ENCODE measurements at places on chromosomes 3 and 15.

GRCh38 chr3:14431917-14432834, 29.8 kb downstream of the SLC6A6 start:
- DNase-seq, result peak; percentile 90

GRCh38 chr3:69441732-69442131, 55.8 kb upstream of the FRMD4B start:
- DNase-seq, result no peak

GRCh38 chr3:120350401-120350941, 1.3 kb upstream of the LRRC58 start:
- DNase-seq, result no peak

DNA sequence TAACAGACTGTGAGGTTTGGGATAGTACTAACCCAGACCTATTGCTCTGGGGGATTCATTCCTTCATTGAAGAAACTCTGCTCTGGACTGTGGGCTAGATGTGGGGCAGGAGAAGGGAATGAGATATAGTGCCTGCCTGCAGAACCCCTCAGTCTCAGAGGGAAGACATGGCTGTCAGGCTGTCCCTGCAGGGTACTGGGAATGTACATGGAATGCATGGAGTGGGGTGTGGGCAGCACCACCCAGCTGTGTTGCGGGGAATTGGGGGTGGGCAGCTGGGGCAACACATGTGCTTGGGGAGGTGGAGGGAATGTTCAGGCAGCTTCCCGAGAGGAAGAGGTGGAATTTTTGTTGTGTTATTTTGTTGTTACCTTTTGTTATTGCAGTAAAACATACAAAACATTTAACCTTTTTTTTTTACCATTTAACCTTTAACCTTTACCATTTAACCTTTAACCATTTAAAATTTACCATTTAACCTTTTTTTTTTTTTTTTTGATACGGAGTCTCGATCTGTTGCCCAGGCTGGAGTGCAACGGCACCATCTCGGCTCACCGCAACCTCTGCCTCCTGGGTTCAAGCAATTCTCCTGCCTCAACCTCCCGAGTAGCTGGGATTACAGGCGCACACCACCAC, 7.3 kb downstream of the PAQR5 start:
- DNase-seq, result no peak

GRCh38 chr3:8985411-8985831, 22.1 kb upstream of the RAD18 start:
- no peak for DNase-seq

GRCh38 chr3:152054315-152054714, 180.9 kb downstream of the SUCNR1 start:
- DNase-seq, result peak; percentile 11

GRCh38 chr15:88649753-88650551, 11.1 kb downstream of the ISG20 start:
- DNase-seq, result no peak

DNA sequence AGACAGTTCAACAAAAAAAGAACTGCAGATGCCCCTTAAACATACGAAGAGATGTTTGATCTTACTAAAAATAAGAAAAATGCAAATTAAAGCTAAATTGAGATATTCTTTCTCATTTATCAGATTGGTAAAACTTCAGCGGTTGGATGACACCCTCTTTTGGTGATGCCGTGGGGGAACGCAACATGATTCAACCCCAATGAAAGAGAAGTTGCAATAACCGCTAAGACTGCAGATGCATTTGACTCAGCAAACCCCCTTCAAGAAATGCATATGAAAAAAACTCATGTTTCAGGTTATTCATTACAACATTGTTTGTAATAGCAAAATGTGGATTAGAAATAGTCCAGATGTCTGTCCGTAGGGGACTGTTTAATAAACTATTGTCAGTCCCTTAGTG, 3.6 kb downstream of the KLHL6 start:
- no peak for DNase-seq

DNA sequence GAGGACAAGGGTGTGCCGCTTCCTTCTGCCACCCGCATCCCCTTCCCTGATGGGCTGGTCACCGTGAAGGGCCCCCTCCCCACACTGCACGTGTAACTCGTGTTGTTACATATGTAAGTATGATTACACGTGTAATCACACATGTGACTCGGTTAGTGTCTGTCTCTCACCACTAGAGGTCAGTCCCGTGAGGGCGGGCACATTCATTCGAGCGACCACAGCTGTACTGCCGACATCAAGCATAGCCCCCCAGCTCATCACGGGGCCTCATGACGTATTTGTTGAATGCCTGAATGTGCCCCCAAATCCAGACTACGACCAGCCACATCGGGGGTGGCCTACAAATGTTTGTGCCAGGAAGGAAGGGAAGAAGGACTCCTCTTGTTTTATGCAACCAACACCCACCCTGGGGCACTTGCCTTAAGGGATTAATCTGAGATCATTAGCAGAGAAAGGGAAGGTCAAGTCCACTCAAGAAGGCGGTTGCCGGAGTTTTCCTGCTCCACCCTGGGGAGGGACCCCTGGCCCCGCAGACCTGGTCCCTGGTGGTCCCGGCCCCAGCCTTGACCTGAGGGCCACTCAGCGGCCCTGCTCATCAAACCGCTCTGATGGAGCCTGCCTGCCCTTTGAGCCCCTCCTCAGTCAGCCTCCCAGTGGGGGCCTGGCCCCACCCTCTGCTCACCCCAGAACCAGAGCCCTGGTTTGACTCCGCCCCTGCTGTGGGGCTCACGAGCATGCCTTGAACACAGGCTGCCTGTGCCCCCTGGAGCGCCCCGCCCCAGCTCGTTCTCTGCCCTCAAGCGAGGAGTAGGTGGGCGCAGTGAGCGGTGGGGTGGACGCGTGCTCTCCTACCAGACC, 52.8 kb downstream of the RGMA start:
- peak; percentile 84 for DNase-seq

DNA sequence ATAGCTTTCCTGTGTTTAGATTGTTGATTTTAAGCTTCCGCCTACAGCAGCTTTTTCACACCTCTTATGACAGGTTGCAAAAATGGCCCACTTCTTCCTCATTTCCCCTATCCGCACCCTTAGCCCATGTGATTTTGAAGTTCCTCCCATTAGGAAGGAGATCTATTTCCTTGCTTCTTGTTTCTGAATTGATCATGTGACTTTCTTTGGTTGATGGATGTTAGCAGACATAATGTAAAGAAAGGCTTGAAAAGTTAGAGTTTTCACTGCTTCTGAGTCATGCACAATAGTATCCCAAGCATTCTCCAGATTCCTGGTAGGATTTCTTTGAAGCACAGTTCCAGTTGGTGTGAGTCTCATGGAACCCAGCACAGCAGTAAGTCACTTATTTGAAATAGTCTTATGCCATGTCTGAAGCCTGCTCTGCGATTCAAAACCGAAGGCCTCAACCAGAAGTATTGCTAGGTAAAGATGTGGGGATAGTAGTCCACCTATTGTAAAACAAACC, 76.6 kb downstream of the EDEM1 start:
- no peak for DNase-seq

DNA sequence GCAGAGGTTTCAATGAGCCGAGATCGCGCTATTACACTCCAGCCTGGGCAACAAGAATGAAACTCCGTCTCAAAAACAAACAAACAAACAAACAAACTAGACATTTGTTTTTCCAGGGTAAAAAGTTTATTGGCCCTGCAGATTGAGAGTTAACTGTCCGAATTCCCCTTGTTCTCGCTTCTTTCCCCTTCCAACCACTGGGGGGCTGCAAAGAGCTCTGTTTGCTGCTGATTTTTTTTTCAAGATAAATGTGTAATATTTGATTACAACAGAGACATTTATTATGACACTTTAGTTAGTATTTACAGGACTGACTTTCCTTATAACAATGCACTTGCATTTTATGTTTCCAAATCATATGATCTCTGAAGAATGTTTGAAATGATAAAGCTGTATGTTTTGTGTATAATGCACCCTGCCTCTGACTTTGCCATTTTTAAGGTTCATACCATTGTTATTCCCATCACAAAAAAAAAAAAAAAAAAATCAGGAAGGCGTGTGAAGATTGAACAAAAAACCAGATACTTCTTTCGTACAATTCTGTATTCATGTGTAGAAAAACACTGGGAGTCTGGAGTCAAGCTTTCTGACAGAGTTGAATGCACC, 2.8 kb downstream of the CLSTN2 start:
- DNase-seq, result peak; percentile 61

- no peak for DNase-seq
Measured at GRCh38 chr3:43286841-43287499, 630 bp downstream of the SNRK start.

DNA sequence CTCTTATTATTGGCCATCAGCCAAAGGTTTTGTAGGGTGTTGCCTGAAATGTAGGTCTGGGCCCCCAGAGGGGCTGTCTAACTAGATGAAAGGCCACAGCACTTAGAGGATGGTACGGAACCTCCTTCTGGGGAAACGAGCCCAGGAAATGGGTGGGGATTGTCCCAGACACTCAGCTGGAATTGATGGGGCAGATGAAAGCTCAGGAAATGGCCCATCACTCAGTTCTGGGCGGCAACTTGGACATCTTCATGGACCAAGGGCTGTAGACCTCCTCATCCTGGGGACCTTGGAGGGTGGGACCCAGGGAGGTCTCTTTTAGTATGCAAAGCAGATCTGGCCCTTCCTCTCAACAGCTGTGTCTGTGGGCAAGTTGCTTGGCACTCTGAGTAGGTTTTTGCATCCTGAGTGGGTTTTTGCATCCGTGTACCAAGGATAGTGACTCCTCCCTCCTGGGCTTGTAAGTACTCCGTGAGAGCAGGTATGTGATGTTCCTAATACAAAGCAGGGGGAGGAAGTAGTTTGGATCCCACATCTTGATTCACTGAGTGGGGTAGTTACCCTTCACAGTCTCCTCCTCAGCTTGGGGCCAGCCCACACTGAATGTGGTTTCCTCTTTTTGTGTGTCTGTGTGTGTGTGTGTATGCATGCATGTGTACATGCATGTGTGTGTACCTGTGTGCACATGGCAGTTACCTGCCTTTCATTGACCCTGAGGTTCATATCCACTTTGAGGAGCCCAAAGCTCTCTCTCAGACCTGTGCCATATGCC, 292.0 kb downstream of the RPLP1 start:
- DNase-seq, result no peak

GRCh38 chr3:192827208-192827607, 90.4 kb downstream of the MB21D2 start:
- no peak for DNase-seq

DNA sequence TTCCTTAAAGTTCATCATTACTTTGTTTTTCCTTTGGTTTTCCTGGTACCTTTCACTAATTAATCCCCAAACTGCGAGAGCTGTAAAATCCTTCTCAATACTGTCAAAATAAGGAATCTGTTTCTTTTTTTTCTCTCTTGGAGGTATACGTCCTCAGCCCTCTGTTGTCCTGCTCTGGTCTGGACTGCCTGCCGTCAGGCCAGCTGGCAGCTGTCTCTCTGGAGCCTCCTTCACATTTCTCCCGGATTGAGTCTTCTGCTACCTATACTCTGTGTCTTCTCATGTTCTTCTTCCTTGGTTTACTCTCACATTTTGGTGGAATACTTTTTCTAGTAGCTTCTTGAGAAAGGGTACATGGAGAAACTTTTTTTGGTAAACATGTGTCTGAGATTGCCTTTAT, 13.8 kb downstream of the TATDN2 start:
- DNase-seq, result no peak

GRCh38 chr3:127212231-127212630, 19.3 kb downstream of the PRR23E start:
- DNase-seq, result no peak

DNA sequence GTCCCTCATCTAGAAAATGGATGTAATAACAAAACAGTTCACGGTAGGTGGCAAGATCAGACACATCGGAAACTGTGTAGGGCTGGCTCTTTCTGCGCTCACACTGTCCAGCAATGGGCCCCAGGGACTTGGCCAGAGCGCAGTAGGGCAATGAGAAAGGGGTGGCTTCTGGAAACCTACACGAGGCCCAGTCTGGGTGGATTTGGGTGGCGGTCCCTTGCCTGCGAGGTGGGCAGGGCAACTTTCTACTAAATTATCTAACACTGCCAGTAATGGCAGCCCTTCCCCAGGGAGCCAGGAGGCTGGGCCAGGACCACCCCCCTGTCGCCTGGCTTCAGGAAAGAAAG, 2.1 kb upstream of the TNK2 start:
- no peak for DNase-seq

- DNase-seq, result no peak
Measured at GRCh38 chr3:183082355-183082915, 16.9 kb downstream of the MCCC1 start.

DNA sequence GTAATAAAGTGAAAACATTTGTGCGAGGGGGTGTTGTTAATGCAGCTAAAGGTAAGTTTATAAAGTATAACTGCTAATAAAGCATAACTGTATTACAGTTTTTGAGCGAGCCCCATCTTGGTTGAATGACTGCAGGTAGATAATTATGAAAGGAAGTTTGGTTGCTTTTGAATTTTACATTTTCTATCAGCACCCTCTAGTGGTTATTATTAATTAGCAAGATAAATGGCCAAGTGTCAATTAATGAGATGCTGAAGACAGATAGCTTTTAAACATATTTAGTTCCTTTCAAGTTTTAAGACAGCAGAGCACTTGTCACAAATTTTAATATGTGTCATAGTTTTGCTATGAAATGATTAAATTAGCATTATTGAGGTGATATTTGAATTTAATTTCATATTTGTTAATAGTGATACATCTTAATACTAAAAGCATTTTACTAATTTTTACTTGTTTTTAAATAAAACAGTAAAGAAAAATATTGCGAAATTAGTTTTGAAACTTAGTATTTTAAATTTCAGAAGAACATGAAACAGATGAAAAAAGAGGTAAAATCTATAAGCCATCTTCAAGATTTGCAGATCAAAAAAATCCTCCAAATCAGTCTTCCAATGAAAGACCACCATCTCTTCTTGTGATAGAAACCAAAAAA, 15.1 kb downstream of the U2SURP start:
- no peak for DNase-seq

DNA sequence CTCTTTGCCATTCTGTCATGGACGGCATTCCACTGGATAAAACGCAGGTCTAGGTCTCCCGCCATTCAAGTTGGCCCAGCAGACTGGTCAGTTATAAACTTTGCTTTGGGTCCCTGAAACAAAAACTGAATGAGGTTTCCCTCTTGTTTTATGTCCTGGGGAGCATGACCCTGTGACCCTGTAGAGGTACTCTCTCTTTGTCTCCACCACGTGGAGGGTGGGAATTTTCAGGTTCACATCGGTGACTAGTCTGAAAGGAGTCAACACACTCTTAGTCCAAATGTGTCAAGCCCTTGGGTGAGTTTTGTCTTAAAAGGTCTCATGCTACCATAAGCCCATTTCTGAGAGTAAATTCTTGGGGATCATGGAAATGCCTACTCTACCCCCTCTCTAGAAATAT, 139.9 kb downstream of the PLCH1 start:
- DNase-seq, result no peak

- DNase-seq, result no peak
Measured at GRCh38 chr3:35393901-35394799, 245.2 kb upstream of the ARPP21 start.

GRCh38 chr3:178289544-178290160, 246.6 kb upstream of the KCNMB2 start:
- no peak for DNase-seq

DNA sequence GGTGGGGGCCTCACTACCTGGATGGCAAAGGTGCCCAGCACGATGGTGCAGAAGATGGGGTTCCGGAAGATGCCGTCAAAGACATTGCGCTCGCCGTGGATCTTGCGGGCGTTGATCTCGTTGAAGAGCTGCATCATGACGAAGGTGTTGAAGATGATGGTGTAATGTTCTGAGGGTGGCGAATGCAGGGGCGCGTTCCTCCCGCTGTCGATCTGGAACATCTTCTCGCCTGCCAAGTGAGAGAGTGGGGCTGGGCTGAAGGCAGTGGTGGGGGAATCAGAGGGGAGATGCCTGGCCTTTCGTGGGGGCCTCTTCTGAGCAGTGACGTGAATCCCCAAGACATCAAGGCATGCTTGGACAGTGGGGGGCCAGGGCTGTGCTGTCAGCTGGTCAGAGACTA, 19.6 kb upstream of the SEC13 start:
- DNase-seq, result no peak
